HTR-8/SVneo (cell line): ENCODE measurements at places on chromosomes 5 and 9.

- DNase-seq: peak; percentile 24
Measured at GRCh38 chr9:89661956-89662717, 57.3 kb downstream of the GADD45G start.

DNA sequence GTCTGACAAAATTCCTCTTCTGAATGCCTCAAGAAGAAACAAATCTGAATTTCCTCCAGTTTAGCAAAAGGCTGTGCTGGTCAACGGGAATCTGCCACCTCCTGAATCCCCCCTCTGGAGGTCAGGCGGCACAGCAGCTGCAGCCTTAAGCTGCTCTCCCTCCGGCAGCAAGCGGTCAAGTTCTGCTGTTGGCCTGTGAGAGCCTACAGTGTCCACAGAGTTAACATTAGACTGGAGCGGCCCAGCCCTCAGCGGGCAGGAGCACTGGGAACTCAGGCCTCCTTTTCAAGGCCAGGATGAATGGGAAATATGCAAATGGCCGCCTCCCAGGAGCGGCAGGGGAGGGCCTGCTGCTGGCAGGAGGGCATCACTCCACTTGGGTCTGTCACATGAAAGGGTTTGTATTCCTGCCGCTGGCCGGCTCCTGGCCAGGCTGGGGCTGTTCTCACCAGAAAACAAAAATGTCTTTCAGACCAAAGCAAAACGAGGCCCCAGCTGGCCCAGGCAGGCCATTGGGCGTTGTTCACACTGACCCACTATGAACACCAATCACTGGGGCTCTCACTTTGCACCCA lies 8.2 kb downstream of the ACSL6 start:
- no peak for DNase-seq

- DNase-seq: no peak
Measured at GRCh38 chr5:132411304-132412013, 41.9 kb downstream of the SLC22A5 start.

- DNase-seq: no peak
Measured at GRCh38 chr9:30172206-30172605, 2212.2 kb upstream of the ACO1 start.

GRCh38 chr9:4515958-4516375 lies 25.7 kb downstream of the SLC1A1 start:
- no peak for DNase-seq

GRCh38 chr5:39624268-39624886 lies 199.6 kb upstream of the DAB2 start:
- DNase-seq: no peak

DNA sequence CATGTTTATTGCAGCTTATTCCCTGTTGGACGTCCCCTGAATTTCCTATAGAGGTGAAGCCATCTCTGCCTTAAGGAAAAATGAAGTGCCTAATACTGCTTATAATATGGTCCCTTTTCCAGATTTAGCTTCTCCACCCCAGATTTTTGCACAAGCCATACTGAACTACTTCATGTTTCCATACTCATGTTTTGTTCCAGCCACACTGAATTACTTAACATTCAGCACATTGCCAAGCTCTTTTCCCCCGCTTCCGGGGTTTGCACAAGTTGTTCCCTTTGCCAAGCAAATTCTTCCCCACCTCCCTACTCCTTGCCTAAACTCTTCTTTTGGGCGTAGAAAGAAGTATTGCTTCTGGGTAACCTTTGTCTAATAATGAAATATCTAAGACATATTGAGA lies 1.7 kb upstream of the CNTRL start:
- DNase-seq: no peak

- no peak for DNase-seq
Measured at GRCh38 chr9:133355881-133356357, 368 bp downstream of the SURF1 start.

GRCh38 chr5:17381932-17382331 lies 116.1 kb upstream of the TAF11L2 start:
- DNase-seq: no peak

DNA sequence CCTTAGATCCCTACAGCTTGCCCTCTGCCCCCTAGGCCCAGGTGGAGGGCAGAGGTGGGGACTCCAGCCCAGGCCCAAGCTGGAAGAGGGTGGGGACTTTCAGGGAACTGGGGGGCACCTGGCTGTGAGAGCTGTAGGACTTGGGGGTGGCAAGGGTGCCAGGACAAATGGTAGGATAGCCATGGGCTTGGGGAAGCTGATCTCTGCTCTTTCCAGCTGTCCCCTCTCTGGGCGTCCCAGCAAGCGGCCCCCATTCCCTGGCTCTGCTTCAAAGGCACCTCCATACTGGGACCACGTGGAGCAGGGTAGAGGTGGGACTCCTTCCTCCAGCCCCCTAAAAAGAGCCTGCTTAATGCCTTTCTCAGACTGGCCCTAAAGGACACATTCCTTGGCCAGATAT lies 385 bp downstream of the LTC4S start:
- DNase-seq: no peak

DNA sequence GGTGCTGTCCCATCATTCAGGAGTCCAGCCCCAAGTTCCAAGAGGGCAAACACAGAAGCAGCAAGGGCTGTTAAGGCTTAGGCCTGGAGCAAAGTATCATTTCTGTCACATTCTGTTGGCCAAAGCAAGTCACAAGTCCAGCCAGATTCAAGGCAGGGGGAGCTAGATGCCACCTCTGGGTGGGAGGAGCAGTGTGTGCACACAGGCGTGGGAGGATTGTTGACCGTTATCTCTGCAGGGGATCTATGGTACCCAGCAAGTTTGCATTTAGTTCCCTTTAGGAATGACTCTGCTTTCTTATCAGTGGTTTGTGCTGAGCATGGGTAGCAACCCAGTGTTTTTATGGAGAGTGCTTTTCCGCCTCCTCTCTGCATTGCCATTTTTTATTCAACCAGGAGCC lies 278.9 kb downstream of the NR3C1 start:
- no peak for DNase-seq

DNA sequence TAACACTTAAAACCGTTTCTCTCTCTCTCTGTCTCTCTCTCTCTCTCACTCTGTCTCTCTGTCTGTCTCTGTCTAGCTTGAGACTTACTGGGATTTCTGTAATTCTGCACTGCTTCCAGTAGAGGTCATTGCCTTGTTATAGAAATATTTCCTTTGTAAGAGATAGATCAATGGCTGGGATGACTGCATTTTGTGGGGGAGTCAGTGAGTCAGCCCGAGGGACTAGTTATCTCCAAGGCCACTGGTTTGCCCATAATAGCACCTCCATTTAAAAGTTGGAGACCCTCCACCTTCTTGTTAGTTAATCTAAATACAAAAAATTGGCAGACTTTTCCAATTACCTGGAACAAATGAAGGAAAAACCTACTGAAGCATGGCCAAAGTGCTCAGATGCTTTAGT lies 547.2 kb downstream of the LRRC70 start:
- DNase-seq: peak; percentile 3

- no peak for DNase-seq
Measured at GRCh38 chr5:132487095-132487428, 3.5 kb downstream of the IRF1 start.

DNA sequence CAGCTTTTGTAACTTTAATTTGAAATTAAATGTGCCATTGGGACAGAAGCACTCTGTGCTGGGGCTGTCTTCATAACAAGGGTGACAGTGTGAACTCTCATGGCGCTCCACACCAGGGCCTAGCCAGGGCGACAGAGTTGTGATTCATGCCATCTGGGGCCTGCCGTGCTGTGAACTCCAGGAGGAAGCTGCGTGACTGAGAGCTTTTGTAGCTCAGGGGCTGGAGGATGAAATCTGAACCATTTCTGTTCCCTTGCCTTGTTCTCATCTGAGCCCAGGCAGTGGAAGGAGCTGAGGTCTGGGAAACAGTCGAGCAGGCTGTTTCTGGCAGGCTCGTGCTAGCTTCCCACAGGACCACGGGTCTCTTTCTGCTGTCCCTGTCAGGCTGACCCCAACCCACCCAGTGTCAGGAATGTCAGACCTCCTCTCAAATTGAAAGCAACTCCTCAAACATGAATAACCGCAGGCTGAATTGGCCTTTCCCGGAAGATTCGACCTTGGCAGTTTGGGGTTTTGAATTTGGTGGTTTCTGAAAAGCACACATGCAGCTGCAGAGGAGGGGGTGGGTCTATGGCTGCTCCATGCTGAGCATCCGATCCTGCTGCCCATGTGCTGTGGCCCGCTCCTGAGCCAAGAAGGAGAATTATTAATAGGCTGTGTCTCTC lies 69.2 kb upstream of the RPS23 start:
- DNase-seq: no peak

- no peak for DNase-seq
Measured at GRCh38 chr9:96047741-96048103, 172.2 kb downstream of the ERCC6L2 start.
